ENCODE measurements at places on chromosomes 12 and 14.
A peak's percentile ranks its signal among the peaks of the same experiment; 100 is the strongest.

DNA sequence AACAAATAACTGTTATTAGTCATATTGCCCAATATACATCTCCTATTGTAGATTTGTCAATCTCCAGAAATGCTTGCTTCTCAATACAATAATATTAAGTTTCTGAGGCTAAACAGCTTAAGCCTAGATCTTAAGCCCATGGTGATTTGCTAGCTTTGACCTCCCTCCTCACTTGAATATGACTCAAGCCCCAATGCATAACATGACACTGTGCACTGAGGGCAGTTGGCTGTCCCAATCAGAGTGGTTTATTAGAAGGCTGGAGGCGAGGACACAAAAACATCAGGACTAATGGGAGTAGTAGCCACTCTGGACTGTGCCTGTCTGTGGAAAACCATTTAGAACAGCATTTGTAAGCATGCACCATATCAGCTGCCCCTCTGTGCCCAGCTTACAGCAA is 81.1 kb upstream of the GTF2A1 start:
- no peak for DNase-seq

DNA sequence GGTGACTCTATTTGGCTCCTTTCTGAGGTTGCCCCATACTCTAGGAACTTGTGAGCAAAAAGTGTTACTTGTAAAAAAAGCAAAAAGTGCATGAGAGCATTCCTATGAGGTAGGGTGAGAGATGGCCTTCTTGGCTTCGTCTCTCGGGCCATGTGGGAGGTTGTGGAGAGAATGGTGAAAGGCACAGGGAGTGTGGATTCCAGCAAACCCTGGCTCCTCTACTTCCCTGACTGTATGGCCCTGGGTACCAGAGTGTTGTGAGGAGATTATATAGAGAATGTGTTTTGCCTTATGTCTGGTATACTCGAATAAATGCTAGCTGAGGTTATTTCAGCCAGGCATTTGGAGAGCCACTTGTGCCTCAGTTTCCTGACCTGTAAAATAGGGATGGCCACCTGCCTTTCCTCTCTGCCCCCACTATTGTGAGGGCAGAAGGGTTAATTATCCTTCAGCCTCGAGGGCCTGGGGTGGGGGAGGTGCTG is 11.0 kb downstream of the PLEKHG3 start:
- no peak for DNase-seq

DNA sequence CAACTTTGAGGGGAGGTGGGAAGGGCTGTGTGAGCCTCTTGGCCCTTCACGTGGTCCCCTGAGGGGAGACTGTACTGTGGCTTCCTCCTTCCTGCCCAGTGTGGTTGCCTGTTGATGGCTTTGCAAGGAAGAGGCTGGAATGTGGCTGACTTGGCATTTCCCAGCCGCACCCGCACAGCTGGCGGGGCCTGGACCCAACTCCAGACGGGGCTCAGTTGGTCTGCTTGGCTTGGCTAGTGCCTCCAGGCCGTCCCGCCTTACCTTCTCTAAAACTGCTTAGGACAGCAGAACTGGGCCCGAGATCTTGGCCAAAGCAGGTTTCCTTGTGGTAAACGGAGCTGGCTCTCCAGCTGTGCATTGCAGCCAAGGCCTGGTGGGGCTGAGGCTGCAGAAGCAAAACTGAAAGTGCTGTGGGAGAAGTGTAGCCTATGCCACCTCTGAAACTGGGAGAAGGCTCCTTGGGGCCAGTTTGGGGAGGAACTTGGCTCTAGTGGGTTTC is 139.5 kb downstream of the SMOC1 start:
- DNase-seq: no peak

DNA sequence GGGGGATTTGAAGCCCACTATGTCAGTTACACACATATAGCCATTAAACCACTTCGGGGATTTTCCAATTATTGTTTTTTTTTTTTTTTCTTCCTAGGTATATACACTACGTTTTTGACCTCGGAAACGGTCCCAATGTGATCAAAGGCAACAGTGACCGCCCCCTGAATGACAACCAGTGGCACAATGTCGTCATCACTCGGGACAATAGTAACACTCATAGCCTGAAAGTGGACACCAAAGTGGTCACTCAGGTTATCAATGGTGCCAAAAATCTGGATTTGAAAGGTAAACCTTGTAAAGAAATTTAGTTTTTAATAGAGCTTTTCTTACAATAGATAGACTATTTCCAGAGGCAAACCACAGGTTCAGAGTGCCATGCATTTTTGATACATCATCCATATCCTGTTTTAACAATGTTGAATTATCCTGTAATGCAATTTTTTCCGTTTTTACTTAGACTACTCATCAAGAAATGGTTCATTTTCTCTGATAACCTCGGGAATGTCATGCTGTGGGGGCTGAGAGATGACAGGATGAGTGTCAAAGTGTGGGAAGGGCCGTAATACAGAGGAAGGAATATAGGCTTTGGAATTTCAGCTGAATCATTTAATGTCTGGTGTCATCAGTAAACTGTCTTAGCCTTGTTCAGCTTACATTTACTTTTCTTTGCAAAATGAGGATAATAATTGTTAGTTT is 797.1 kb downstream of the NRXN3 start:
- no peak for DNase-seq

DNA sequence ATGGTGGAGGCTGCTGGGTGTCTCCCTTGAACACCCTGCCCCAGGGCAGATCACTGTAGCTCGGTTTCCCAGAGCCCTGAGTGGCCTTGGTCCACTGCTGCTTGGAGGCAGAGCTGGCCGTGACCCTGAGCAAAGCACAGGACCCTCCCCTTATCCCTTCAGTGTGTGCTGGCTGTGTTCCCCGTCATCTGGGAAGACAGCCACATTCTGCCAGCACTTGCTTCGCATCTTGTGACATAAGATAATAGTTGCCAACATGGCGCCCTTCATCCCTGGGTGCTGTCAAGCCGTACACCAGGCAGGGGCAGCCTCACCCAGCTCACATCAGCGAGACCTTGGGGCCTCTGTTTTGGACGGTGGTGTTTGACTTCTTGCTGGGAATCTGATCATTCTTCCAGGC is 12.1 kb upstream of the ALDH2 start:
- no peak for DNase-seq

- DNase-seq: no peak
Measured at GRCh38 chr14:80809663-80810062, 131.9 kb downstream of the CEP128 start.

DNA sequence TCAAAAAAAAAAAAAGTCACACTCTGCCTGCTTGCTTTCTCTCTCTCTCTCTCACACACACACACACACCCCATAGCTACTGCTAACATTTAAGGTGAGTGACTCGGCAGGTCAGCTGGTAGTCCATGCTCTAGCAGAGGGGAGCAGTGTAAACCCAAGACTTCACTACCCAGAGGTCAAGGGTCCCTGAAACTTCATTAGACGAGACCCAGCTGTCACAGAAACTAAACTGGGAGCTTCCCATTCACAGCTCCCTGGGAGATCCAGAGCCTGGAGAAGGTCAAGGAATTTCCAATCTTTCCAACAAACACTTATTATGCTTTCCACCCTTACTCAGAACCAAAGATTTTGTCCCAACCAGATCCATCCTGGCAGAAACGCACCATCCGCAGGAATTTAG is 33.2 kb downstream of the CKAP4 start:
- no peak for DNase-seq

DNA sequence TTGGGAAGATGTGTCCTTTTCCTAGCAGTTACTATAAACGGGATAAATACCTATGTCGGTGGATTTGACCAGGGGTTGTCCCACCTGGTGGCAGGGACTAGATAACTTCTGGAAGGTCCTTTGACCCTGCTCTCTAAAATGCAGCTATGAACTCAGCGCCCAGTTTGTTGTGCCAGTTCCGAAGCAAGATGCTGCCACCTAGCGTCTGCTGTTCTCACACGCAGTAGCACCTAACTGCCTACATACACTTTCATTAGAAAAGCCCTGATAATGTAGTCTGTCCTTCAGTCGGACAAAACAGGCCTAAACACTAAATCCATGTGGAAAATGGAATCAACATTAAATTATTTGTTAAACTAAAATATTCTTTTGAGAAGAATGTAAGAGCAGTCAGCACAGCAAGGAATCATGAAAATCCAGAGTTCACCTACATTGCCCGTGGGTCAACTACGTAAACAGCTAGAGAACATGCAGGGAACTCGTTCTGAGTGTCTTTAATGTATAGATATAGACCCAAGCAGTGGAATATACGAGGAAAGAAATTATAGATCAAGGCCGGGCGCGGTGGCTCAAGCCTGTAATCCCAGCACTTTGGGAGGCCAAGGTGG is 51.1 kb upstream of the CRACR2A start:
- DNase-seq: peak; percentile 41

DNA sequence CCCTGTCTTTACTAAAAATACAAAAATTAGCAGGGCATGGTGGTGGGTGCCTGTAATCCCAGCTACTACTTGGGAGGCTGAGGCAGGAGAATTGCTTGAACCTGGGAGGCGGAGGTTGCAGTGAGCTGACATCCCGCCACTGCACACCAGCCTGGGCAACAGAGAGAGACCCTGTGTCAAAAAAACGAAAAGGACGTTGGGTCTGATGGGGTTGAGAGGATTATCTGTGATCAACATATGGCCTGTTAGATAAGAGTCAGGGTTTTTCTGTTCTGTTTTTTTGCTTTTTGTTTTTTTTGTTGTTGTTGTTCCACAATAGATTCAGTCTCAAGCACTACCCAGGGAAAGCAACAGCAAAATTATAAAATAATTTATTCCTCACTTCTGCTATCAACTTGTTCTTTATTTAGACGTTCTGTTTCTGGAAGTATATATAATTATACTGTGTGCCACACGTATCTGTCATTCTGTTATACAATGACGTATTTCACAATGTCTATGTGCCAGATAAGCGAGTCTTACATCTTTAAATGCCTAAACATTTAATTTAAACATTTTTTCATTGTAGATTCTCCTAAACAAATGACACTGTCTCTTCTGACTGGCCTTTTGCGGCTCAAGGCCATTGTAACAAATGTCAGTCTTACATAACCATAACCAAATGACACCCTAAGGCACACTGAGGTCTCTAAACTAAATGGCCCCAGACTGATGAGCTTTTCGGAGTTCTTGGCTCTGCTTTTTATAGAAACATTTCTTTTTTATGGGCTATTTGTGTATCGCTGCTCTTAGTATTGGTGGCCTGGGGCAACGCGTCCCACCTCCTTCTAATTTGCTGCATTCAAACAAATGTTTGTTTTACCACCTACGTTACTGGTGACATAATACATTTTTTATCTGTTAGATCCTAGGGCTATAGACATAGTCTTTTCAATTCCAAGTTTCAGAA is 7.2 kb upstream of the P2RX4 start:
- DNase-seq: no peak

DNA sequence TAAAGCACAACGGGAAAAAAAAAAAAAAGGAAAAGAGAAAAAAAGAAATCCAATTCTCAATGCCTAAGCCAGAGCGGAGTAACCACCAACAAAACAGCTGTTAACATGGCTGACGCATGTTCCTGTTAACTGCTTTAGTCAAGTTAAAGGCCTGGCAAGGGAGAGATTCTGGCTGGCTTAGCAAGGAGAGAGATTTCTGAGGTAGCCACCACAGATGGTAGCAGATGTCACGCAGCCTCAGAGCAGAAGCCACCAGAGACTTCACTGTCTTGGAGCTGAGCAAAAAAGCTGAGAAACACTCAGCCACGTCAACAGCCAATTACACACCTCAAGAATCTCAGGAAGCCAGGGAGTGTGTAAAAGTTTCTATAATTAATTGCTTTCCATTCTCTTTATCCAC is 87.1 kb downstream of the TMCC3 start:
- DNase-seq: no peak

DNA sequence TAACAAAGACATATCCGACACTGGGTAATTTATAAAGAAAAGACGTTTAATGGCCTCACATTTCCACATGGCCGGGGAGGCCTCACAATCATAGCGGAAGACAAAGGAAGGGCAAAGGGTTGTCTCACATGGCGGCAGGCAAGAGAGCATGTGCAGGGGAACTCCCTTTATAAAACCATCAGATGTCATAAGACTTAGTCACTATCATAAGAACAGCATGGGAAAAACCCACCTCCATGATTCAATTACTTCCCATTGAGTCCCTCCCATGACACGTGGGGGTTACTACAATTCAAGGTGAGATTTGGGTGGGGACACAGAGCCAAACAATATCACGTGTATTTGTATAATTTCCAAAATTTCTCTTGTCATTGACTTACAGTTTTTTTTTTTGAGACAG is 5.5 kb upstream of the LMNTD1 start:
- no peak for DNase-seq

GRCh38 chr12:6532051-6532926 is 2.0 kb upstream of the GAPDH start:
- DNase-seq: peak; percentile 76

- no peak for DNase-seq
Measured at GRCh38 chr12:27953348-27953747, 19.2 kb downstream of the PTHLH start.

GRCh38 chr12:97260786-97261185 is 201.8 kb upstream of the RMST start:
- no peak for DNase-seq

GRCh38 chr14:65373671-65374039 is 38.9 kb upstream of the FUT8 start:
- no peak for DNase-seq

GRCh38 chr12:72089678-72090077 is 151.0 kb downstream of the TPH2 start:
- no peak for DNase-seq

GRCh38 chr14:77025744-77026165 is 2.8 kb downstream of the IRF2BPL start:
- no peak for DNase-seq

DNA sequence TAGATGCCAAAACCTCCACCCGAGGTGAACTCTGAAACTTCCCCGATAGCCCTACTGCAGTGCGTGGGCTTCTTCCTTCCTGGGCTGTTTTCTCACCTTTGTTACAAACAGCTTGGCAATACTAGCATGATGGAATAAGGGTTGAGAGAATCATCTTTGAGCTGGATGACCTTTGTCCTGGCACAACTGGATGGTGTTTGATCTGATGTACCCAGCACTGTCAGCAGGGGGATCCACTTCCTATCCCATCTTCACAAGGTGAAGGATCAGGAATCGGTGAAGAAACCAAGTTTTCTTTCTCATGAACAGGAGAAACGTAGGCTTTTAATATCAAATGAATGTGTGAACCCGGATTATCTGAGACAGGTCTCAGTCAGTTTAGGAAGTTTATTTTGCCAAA is 19.5 kb upstream of the LRRC10 start:
- no peak for DNase-seq
